ENCODE measurements at places on chromosomes 2 and 18. TPM values are rescaled to one million over a fixed set of nuclear protein-coding genes. Genes with fewer than 3 reads are reported as not detected.

- DNase-seq: no peak
Measured at GRCh38 chr2:146734042-146734820, 1110.6 kb upstream of the ACVR2A start.

DNA sequence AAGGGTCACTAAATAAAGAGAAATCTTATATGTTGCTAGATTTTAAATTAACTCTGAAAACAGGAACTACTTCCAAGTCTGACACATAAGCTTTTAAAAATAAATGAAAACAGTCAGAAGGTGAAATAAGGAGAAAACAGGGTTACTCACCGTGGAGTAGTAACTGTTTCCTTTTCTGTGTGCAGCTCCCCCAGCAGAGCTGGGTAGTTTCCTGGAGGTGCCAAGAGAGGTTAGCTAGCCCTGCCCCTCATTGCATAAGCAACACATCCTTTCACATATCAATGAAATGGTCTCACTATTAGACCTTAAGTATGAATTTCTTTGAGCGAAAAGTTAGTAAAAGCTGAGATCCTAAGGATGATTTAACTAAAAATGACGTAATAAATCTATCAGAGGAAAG is 54.0 kb upstream of the GPR75 start:
- DNase-seq: no peak

Gene CCDC178
- 0.55 TPM for total RNA-seq

DNA sequence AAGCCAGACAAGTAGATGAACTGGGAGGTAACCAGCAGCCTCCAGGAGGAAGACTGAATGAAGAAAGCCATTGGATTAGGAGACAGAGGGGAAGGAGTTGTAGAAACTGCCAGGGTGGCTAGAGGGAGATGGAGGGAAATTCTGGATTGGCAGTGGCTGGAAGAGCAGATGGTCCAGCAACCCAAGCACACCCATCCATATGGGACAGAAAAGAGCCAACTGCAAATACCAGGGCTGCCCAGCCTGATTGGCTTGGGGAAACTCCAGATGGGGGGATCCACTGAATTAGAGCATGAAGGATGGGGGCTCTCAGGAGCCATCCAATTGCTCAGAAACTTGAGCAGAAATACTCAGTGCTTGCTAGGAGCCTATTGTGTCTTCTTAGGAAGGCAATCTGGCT is 173.5 kb upstream of the EPB41L3 start:
- DNase-seq: no peak

DNA sequence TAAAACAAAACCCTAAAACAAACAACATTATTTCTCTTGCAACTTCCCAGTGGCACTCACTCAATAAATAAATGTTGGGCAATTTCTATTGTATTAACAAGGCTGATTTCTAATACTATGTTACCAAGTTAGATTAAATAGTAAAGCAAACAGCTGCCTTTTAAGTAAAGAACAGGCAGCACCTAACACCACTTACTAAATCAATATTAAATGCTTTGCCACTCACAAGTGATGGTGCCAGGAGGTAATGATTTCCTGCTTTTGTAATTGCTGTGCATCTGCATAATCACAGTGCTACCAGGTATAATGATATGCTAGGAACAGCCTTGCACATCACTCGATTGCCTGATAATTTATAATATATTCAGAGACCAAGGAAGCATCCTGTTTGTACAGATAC is 276.5 kb downstream of the NBAS start:
- no peak for DNase-seq

- no peak for DNase-seq
Measured at GRCh38 chr2:11807156-11808015, 61.0 kb downstream of the LPIN1 start.
